ENCODE measurements at places on chromosomes 1 and 21.

DNA sequence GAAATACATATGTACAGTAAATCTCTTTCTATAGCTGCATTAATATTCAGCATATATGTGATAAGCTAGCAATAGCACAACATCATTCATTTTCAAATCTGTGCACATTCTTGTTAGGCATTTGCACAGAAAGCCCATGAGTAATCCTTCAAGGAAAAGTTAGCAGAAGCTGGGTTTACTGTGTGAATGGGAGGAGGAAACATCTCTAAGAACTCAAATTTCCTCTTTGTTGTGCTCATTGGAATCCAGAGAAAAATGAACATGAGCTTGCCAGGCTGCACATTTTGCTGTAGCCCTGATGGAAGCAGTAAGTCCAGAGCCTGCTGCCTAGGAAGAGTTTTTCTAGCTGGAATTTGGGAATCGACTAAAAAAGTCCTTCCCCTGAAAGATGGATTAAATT, 214.2 kb upstream of the FOXD3 start:
- no peak for DNase-seq

DNA sequence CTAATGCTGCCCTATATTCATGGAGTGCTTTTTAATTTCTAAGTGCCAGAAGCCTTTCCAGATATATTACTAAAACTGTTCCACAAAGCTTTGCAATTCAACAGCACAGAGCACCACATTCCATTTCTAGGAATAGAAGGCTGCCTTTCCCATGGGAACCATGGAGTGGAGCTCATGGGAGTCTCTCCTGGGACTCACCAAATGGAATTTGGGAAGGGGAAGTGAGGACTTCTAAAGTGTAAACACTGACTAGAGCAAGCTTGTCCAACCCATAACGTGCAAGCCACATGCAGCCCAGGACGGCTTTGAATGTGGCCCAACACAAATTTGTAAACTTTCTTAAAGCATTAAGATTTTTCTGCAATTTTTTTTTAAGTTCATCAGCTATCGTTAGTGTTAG, 190.4 kb upstream of the TNR start:
- DNase-seq, result no peak

- DNase-seq, result no peak
These were observed 1.7 kb downstream of the TIAM1 start for GRCh38 chr21:31342348-31342747.

GRCh38 chr1:208280681-208281450, 36.7 kb upstream of the PLXNA2 start:
- no peak for DNase-seq

DNA sequence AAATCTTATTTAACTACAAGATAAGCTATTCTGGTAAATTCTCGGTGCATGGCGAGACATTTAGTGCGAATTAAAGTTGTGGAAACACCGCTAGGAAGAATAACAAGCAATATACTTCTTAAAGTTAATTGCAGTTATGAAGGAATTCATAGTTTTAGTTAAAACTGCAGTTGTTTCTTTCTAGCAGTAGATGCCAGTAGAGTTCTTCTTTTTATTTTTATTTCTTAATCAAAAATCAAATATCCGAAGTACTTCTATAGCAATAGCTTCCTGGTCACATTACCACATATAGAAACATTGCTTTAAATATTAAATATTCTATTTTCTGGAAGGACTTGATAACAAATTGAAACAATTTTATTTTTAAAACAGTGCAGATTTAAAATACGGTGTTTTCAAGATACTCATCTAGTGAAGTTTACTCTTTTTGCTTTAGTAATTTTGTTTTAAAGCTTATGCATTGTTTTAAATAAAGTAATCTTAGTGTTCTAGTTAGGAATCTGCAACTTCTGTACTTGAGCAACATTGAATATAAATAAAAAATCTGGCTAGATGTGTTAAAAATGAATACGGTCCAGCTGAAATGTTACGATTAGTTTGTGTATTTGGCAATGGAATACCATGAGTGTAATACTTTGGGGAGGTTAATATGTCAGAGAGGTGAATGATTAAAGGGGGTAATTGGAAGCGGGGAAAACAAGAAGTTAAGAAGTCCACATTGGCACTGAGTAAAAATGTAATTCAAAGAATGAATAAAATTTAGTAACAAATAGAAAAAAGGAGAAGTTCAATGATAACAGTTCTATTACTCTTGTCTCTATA, 2.7 kb upstream of the PRKACB start:
- no peak for DNase-seq

DNA sequence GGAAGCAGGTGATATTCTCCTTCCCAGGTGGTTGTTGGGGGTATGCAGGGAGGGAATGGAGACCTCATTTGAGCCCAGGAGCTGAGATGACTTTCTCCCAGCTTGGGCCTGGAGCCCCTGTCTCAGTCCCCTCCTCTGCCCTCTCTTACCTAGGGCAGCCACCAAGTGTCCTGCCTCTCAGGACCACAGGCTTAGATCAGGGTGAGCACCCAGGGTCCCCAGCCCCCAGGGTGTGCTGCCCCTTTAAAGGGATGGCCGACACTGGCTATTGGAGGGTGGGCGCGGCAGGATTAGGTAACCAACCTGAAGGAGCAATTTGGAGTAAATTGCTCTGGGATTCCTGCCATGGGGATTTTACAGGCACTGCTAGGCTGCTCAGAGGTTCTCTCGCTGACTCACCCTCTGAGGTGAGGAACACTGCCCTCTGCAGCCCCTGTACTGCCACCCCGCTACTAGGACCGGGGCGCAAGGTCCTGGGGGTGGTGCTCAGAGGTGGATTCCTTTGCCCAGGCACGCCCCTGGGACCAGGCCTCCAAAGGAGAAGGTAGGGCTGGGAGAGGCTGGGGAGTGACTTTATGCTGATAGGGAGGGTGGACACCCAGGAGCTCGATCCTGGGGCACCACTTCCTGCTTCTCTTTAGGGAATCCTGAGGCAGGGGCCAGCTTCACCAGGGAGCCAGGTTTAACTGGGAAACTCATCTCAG, 1.5 kb downstream of the RPS6KA1 start:
- DNase-seq, result no peak

- no peak for DNase-seq
These were observed 488 bp downstream of the DBT start for GRCh38 chr1:100249155-100249536.

DNA sequence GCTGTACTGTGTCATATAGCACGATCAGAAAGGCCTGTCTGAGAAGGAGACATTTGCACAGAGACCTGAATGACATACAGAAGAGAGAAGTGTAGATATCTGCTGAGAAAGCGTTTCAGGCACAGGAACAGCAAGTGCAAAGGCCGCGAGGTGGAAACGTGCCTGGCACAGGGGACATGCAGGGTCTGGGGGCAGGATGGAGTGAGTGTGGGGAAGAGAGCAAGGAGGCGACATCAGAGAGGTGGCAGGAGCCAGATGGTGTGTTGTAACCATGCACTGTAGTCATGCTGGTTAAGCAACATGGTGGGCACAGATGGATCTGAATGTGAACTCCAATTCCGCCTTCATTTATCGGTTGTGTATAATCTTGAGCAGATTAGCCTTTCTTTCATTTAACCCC, 13.0 kb downstream of the KRTCAP2 start:
- DNase-seq, result no peak

DNA sequence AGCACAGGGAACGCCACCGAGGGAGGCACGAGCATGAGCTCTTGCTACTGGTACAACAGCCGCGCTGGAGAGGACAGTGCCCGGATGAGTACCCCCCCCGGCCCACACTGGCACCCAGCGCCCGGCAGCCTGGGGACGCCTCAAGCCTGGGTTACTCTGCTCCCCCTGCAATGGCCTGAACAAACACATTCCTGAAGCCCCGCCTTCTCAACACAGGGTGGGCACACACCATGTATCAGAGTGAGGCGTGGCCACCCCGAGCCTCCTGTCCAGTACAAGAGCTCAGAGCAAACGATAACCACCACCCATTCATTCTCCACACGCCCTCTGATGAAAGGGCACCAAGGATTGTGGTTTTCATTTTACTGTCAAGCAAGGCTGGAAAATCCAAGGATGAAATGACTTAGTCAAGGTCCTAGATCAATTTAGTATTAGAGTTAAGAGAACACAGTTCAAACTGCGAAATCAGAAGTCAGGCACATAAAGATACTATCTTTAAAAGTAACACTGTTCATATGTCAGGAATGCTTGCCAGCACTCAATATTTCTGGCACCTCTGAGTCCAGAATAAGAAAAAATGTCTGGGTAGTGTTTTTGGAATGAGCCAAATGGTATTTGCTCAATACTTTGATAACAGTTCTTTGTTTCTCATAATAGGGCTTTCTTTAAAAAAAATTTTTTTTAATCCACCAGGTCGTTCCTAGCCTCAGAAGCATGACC, 22.0 kb downstream of the UBE2G2 start:
- no peak for DNase-seq

DNA sequence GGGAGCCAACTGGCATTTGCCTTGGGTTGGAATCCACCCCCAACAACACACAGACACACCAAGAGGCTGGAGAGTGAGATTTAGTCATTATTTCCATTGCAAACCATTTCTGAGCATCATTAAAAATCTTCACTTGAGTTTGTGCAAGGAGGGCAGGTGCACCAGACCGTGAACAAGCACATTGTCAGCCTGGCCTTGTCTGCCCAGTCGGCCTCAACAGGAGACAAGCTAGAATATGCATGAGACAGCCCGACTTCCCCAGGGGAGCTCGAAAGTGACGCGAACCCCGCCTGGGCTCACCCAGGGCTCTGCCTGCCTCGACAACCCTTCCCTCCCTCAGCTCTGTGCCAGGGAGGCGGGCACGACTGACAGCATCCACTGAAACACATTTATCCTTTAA, 15.4 kb upstream of the GUCA2B start:
- no peak for DNase-seq

- no peak for DNase-seq
These were observed 429.0 kb downstream of the KIF26B start for GRCh38 chr1:245583575-245584330.

DNA sequence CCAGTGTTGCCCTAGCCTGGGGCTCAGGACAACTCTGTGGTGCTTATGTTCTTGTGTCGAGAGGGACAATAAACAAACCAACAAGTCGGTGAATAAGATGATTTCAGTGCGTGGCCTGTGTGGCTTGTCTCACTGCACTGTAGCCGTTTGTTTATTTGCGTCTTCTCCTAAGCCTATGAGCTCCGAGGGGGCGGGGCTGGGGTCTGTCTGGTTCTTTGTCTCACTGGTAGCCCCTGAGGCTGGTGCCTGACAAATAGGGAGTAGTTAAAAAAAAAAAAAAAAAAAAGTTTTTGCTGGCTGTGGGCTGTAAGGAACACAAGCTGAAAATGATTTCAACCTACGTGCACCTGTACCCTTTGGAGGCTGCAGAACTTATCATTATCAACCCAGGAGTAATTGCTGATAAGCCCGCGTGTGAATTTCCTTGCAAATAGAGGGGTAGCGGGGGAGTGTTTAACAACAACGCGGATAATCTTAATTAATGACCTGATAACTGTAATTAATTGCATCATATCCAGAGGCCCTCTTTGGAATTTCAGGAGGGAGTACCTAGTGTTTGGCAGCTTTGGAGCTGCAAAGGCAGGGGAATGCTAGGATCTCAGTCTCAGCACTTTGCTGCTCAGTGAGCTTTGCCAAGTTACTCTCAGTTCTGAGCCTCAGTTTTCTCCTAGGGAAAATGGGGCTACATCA, 925 bp upstream of the ARHGEF10L start:
- DNase-seq, result no peak

GRCh38 chr1:239307886-239308285, 78.5 kb upstream of the CHRM3 start:
- DNase-seq, result no peak

DNA sequence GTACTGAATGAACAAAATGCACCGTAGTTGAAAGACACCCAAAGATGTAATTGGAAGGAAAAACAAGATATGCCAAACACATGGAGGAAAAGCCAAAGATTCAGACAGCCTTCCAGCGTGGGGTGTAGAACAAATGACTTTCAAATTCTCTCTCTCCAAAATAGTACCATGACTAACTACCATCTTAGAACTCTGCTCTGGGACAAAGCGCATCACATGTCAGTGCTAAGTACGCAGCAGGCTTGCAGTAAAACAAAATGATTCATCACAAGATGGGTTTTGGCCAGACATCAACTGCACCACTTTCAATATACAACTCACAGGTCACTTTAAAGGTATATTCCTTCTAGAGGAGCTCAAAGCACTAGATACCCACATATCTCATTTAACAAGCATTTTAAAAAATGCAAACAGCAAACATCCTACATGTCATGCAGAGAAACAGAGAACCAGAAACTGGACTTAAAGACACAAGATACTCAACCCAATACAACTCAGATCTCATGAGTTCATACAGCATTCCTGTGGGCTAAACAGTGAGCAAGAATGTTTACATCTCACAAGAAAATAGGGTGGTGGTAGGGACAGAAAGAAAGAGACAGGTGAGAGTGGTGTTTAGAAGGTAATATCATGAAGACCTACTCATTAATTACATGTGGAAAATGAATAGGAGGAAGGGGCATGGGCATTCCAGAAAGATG, 75.7 kb downstream of the BCAR3 start:
- DNase-seq, result no peak

DNA sequence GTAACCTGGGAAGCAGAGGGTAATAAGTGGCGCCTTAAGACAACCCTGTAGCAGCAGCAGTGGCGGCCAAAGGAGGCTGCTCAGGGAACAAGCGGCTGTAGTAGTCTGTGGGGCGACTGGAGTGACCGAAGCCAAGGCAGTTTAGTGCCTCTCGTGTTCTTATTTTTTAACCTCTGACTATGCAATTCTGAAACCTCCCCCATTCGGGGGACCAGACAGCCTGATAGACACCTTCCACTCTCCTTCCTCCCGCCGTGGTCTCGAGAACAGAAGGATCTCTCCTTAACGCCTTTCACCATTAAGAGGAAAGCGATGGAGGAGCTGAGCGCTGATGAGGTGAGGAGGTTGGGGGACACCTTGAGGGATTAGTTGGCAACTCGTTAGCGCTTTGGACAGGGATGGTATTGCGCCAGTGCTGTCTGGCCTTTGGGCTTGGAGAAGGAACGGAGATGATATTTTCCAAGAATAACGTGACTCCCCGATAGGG, 644 bp downstream of the UBE4B start:
- peak; percentile 9 for DNase-seq

DNA sequence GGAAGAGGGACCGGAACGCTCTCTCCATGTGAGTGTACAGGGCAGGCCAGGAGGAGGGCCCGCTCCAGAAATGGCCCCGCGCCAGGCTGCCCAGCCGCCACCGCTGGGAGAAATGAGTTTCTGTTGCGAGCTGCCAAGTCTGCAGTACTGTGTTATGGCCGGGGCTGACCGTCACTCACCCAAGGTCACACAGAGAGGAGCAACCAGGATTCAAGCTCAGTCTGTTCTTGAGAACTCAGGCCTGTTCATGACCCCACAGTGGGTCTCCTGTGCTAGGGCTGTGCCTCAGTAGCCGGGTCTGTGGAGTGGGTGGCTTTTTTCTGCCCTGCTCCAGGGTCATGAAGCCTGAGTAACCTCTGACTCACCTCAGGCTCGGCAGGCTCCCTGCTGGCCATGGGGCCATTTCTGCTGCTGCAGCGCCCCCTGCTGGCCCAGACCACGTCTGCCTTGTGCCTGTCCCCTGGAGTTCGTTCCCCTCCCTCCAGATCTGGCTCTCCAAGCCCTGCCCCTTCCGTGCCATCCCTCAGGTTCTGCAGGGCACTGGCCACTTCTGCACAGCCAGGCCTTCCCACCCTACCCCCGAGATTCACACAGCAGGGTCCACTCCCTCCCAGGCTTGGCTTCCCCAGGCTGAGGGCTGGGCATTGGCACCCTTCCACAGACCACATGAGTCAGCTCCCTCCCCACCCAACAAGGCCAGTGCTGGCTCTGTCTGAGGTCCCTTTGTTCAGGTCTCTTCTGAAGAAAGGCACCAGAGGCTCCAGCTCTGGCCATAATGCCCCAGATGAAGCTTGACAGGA, 51.8 kb downstream of the EDN2 start:
- peak; percentile 77 for DNase-seq
